NCI-H1105 treated with DMSO at 0.1 percent for 48 hours (cell line): ENCODE measurements at places on chromosomes 16 and 17.

DNA sequence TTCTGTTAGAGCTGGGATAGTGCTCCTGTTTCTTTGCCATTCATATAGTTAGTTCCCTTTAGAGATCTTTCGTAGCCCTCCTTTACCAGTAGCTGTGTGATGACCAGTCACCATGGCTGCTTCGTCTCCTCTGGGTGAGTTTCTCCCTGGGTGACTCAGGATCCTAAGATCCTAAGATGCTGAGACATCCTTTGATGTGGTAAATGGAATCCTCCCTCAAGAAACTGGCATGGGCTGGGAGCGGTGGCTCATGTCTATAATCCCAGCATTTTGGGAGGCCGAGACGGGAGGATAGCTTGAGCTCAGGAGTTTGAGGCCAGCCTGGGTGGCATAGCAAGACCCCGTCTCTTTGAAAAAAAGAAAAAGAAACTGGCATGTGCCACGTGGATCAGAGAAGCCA, 5.9 kb downstream of the PHAF1 start:
- DNase-seq, result no peak

DNA sequence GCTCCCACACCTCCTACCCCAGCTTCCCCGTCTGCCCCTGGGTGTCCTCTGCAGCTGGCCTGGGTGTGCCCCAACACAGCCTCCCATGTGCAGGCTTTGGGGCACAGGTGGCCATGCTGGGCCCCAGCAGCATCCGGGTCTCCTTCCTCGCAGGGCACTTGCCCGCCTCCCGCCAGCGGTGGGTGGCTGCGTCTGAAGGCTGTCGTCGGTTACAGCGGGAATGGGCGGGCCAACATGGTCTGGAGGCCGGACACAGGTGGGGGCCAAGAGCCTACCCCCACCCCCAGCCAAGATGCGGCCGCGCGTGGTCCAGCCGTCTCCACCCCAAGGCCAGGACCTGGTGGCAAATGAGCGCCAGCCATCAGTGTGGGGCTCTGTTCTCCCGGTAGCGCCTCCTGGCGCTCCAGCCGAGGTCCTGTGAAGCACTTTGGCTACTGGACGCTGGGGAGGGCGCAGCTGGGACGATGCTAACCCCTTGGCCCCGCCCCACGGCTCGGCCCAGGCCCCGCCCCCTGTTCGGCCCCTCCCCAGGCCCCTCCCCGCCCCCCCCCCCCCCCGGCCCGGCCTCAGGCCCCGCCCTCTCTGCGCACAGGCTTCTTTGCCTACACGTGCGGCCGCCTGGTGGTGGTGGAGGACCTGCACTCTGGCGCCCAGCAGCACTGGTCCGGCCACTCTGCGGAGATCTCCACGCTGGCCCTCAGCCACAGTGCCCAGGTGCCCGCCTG, 7.3 kb upstream of the RHOT2 start:
- DNase-seq, result no peak

DNA sequence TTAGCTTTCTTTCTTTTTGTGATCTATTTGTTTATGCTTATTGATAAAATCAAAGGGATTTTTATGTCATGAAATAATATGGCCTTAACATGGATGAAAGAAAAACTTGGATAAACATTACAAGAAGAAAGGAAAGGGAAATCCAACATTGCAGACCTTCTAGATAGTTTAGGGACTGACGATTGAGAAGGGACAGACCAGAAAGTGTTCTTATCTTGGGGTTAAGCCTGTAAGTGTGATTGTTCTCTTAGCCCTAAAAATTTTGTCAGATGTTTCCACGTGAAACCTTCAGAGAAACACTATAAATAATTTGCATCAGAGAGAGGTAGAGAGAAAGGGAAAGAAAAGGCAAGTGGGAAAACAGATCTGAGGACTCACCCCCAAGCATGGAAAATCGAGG, 157.2 kb upstream of the AXIN2 start:
- no peak for DNase-seq

- DNase-seq, result no peak
Observed at GRCh38 chr16:8005096-8005860, 585.0 kb downstream of the TMEM114 start.

DNA sequence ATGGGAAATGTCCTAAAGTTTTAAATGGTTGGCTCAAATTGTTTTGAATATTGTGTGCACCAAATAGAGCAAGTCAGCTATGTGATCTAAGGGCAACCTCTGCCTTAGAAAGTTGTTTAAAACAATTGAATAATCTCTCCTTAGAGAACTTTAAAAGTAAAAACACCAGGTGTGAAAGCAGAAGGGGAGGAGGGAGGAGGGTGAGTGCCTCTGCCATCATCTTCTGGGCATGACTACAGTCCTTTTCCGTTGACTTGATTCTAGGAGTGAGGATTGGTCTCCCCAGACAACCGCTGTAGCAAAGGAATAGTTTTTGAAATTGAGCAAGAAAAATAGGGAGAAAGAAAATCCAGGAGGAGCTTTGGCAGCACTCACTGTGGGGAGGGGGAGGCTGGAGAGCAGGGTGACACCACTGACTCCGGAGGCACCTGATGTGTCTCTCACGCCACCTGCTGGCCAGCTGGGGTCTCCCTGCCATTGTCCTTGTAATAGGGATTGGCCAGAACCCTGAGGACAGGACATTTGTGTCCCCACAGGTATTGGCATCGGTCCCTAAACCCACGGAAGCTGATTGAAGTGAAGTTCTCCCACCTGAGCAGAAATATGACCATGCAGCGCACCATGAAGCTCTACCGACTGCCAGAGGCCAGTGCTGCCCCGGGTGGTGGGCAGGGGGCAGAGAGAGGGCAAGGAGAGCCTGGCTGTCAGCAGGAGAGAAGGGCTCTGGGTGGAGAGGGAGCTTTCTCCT, 33.3 kb downstream of the PLCD3 start:
- peak; percentile 56 for DNase-seq

DNA sequence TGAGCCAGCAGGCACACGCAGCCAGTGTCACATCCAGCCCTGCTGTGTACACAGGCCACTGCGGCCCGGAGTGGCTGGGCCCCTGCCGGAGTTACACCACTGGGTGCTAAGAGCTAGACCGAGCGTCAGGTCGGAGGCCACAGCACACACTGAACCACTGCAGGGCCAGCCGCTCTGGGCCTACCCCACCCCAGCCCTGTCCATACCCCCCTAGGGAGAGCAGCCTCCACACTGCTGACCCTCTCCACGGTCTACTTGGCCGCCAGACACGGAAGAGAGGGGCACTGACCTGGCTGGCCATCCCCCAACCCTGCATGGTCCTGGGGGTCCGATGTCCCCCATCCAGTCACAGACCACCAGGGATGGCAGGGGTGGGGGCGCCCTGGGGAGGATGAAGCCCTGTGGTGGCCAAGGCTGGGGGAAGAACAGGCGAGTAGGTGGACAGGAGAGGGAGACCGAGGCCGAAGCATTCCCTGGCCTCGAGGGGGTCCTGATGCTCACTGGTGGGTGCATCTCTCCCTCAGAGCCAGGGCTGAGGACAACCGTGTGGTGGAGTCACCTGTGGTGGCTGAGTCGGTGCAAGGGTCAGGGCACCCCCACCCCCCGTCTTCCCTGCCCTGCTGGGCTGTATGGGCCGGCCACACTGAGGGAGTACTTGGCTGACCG, 34.9 kb upstream of the ZC3H18 start:
- no peak for DNase-seq

DNA sequence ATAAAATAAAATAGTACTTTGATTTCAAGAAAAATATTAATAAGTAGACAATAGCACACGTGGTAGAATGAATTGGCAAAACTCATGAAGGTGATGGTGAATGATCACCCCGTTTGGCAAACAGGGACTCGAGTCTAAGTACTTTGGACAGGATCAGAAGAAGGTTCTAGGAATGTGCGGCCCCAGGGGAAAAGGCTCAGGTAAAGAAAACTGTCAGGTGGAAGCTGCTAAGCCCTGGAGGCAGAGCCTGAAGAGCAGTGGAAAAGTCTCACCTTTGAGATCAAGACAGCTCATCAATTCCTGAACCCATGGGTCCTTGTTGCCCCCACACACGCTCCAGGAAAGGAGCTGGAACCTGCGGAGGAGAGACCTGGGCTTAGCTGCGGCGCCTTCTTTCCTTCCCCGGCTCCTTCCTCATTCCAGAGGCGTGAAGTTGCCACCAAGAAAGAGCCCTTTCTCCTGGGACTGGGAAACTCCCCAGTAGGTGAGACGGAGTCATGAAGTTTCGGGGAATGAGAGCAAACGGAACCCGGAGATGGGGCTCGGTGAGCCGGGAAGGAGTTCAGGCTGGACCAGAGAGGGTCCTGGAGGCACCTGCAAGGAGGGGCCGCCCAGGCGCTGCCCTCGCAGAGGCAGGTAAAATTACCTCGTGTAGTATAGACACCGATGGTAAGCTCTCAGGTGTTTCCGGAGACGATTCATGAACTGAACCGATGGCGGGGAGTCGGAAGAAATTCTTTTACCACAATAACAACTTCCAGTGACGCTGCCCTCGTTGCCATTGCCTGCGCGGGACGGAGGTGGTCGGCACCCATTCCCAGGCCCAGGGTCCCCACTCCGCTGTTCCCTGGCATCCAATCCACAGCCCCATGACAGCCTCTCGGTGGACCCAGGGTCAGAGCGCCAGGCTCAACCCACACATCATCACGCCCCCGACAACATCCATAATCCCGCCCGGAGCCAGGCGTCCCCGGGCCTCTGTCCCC, 1.2 kb upstream of the ZMYND15 start:
- DNase-seq, result no peak

DNA sequence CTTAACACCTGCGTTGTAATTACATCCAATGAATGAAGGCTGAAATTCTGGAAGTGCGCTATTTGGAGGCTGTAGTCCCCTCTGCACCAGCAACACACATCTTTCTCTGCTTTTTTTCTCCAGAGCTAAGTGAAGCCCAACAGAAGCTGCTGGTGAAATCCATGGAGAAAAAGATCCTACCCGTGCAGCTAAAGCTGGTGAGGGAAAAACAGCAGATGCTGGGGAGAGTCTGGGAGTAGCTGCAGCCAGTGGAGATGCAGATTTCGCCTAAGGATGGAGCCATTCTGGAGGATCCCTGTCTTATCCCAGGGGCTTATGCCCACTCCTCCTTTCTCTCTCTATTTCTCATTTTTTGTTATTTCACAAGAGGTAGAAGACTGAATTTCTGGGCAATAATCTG, 4.8 kb upstream of the PSMD3 start:
- DNase-seq, result no peak

GRCh38 chr16:49462362-49462988, 88.9 kb downstream of the C16orf78 start:
- no peak for DNase-seq

DNA sequence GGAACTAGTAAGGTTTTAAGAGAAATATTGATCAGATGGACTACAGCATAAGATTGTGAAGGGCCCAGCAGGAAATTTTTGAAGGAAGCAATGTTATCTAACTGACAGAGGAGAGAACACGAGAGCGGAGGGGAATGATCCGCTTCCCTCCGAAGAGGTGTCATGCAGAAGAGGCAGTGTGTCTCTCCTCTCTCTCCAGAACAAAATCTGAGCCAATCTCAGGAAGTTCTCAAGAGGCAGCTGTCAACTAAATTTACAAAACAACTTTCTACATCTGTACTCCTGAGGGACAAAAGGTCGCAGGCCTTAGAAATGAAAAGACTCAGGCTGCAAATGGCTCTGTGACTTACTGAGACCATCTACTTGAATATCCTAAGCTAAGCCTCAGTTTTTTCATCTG, 224.6 kb upstream of the CDH5 start:
- no peak for DNase-seq

DNA sequence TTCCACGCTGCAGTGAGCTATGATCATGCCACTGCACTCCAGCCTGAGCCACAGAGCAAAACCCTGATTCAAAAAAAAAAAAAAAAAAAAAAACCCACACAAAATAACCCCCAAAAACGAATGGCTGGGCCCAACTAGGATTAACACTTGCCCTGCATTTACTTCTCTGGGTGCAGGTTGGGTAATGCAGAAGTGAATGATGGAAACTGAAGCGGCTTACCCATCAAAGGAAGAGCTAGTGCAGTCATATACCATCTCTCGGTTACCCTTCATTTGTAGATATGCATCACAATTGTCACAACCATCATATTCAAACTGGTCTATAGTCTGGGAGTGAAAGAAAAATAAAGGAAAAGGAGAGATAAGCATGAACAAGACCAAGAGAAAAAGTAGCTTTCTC, 819 bp downstream of the SUPT4H1 start:
- no peak for DNase-seq

- DNase-seq, result no peak
Observed at GRCh38 chr17:44065668-44066203, 735 bp downstream of the LSM12 start.

DNA sequence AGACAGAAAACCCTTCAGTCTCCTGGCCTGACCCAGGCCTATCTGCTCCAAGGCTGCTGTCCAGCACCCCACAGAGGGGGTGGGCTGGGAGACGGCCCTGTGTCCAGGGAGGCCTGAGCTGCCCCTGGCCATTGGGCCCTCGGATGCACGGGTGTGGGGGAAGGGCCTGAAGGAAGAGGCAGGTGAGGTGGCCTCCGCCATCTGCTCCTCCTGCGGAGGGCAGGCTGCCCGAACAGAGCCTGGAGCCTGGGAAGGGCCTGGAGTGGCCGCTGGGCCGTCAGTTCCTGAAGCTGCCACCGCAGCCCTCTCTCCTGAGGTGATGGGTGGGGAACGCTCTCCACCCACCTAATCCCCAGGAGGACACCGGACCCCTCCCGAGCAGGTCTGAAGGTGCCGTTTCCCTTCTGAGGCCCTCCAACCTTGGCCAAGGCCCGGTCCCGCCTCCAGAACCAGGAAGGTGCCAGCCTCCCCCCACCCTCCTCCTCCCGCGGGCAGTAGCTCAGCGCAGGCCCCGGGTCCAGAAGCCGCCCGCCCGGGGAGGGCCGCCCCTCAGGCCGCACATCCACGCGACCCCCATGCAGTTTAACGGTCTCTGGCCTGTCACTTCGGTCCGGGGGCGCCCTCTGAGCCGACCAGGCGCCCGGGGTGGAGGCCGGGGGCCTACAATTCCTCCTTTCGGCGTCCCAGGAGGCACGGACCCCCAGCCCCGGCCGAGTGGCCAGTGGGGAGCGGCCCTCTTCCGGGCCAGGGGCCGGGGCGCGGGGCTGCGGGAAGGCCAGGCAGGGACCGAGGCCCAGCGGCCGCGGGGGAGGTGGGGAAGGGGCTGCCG, 835 bp downstream of the FBXL16 start:
- no peak for DNase-seq

GRCh38 chr16:71746442-71747046, 22.0 kb upstream of the PHLPP2 start:
- peak; percentile 8 for DNase-seq

- DNase-seq, result no peak
Observed at GRCh38 chr16:85306071-85306792, 194.0 kb upstream of the CIBAR2 start.

- no peak for DNase-seq
Observed at GRCh38 chr17:8494506-8495111, 58.9 kb downstream of the NDEL1 start.

GRCh38 chr16:4743226-4743878, 9.0 kb downstream of the DNAAF8 start:
- peak; percentile 2 for DNase-seq

GRCh38 chr17:21129023-21129681, 2.4 kb downstream of the DHRS7B start:
- peak; percentile 33 for DNase-seq
